Fibroblast of skin of left quadriceps (primary cell): ENCODE measurements at places on chromosomes 5 and 9.

DNA sequence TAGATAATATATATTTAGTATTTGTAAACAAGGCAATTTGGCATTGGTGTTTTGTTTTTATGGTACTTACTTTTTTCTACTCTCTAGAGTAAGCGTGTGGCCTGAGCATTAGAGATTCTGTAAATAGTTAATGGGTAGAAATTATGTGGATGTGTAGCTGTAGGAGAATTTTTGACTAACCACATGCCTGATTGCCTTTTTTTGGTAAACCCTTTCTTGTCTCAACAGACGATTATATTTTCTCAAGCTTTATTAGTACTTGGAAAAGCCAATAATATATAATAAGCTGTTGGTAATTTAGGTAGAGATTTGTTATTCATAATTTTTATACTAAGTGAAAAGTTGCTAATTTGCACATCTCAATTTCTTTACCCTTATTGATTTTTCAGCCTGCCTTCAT, 76.8 kb downstream of the FCHO2 start:
- no peak for DNase-seq

GRCh38 chr5:111472579-111472978, 39.8 kb downstream of the STARD4 start:
- no peak for DNase-seq

DNA sequence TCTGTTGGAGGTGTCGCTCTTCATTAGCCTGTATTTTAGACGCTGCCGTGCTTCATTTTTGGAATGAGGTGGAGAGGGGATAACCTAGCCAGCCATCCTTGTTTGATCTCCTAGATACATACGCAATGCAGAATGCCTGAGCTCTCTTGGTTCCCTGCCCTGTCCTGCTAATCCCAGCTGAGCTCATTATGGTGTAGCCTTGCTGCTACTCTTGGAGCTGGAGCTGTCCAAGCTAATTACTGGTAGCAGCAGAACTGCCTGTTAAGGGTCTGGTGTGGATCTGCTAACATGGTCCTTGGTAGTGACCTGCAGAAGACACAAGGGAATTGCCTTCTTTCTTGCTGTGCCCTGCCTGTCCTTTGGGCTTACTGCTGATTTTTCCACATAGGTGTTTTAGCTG, 207.9 kb downstream of the CNTLN start:
- no peak for DNase-seq

DNA sequence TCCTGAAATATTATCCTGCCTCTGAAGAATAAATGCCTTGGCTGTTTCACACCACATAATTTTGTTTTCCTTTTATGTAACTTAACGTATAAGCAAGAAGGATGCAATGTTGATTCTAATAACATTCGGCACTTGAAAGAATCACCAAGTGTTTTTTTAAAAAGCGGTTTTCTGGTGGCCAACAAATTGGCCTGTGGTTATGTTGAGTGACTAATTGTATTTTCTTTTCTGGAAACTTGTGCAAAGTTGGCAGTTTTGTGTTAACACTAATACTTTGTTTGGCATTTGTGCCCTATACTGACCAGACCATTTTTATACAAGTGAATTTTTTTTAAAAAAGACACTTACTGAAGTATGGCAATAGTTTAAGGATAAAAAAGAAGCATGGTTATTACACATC, 452.7 kb downstream of the BNC2 start:
- no peak for DNase-seq

- DNase-seq, result no peak
Observed at GRCh38 chr9:32839013-32839885, 55.9 kb downstream of the TMEM215 start.

DNA sequence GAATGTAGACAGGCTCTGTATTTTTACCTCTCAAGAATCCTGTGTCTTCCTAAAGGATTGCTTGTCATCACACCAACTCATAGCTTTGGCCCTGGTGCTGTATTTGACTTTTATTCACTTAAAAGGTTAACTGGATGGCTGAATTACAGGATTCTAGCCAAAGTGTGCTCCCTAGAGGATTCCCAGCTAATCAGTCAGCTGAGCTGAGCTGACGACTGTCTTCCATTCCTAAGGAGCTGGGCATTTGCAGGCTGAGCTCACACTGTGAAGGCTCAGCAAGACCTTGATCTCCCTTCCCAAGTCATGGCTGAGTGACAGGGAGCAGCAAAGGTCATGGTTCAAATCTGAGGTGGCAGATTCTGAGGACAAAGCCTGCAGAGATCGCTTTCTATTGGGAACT, 59.0 kb upstream of the PALM2AKAP2 start:
- no peak for DNase-seq

DNA sequence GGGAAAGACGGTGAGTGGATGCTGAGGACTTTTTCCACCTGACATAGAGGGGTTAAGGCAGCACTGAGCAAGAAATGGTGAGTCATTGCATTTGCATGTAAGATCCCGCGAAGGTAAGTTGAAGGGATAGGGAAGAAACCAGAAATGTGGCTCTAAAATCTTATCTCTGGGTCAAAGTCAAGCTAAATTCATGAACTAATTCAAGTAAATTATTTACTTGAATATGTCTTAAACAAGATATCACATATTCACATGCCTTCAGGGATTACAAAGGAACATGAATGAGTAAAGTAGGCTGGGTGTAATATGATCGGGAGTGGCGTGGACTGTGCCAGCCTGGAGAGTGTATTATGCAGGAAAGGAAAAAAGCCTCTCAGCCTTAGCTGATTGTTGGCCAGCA, 74.4 kb upstream of the EQTN start:
- no peak for DNase-seq

DNA sequence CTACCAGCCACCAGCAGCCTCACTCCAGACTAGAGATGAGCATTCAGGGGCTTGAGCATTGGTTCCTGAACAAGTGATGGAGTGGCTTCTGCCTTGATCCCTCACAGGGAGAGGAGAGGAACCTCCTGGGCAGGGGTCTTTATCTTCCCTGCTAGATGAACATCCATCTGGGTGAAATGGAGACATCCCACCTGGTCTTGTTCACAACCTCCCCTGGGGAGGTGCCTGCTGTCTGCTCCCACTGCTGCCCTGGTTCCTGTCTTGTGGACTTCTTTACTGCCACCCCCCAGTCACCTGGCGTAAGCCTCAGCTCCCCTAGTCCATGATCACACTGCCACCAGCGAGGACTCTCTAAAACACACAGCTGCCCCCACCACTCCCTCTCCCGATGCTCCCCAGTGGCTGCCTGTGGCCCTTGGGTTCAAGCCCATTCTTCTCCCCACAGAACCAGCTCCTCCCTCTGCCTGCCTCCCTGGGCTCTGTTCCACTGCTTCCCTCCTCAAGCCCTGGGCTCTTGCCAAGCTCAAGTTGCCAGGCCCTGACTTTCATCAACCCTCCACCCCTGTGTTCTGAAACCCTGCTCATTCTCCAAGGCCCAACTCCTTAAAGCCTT, 51.5 kb downstream of the COL15A1 start:
- DNase-seq, result no peak

- no peak for DNase-seq
Observed at GRCh38 chr5:111931655-111932054, 174.7 kb upstream of the NREP start.

- DNase-seq, result no peak
Observed at GRCh38 chr9:85639675-85640186, 102.0 kb downstream of the AGTPBP1 start.

GRCh38 chr5:23655674-23656073, 148.3 kb downstream of the PRDM9 start:
- DNase-seq, result no peak
